ENCODE measurements at places on chromosomes 16 and 17.
A peak's percentile ranks its signal among the peaks of the same experiment; 100 is the strongest.

- no peak for DNase-seq
Observed at GRCh38 chr17:59287452-59287851, 44.0 kb upstream of the YPEL2 start.

DNA sequence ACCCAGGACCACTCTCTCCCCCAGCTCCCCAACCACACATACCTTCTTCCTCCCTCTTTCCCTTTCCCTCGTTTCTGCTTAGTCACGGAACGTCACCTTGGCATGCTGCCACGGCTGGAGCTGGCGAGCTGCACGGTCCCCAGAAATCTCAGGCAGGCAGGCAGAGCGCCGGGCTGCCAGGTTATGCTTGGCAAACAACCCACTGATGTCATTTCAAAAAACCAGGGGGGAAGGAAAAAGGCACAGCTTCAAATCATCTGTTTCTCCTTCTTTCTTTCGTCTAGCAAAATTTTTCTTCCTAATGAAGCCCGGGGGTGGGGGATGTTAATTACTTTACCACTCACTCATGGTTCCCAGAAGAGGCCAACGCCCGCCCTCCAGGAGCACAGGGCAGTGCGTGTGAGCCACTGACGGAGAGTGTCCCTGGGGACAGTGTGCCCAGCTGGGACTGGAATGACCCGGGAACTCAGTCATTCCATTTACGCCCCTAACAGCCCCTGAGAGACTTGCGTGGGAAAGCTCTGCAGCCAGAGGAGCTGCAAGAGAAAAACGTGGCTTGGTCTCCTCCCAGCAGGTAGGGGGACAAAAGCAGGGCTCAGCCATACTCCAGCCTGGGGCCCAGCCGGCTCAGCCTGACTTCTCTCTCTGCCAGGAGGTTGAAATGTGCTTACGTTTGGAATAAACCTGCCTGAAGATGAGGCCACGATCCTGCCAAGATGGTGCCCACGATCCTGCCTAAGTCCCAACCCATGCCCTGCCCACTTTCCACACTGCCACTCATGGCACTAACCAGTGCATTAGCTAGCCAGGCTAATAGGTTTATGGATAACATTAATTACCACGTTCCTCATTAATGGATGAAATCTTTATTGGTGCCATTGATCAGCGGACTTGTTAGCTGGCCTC, 198.9 kb downstream of the ZFHX3 start:
- no peak for DNase-seq

DNA sequence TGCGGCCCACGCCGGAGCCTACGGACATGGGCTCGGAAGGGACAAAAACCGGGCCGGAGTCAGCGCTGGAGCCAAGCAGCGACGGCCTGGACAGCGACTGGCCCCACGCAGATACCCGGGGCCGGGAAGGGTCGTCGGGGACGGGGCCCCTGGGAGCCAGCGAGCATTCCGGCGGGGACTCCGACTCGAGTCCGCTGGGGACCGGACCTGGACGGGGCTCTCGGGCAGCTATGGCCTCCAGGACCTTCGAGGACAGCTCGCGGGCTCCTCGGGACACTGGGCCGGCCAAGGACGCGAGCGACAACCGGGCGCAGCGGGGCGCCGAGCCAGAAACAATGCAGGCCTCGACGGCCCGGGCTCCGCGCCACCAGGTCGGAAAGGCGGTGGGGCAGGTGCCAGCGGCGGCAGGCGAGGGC, 1.0 kb downstream of the MYO15B start:
- no peak for DNase-seq

- no peak for DNase-seq
Observed at GRCh38 chr16:72590151-72590937, 418.4 kb upstream of the PMFBP1 start.

DNA sequence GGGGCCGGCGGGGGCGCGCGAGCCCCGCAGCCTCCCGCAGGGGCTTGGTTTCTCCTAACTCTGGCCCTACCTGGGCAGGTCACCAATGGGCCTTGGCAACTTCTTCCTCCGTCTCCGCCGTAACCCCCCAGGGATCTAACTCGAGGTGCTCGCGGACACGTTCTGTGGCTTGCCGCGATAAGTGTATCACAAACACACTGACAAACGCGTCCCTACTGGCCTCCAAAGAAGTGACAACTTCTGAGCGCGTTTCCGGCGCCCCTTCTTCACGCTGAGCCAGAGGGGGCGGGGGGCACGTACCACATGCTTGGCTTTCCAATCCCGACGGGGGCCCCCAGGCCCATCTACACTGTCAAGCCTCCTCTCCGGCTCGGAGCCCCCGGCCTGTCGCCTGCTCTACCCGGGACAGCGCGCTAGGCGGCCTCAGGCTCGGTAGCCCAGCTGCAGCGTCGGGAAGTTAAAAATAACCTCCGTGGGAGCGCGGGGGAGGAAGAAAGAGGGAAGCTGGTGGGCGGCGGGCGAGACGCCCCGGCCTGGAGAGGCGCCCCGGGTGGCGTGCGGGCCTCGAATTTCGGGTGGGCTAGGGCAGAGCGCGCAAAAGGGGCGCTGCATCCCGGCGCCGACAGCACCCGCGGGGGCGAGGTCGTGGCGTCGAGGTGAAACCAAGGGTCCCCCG, 725 bp upstream of the SPHK1 start:
- DNase-seq: peak; percentile 78

- no peak for DNase-seq
Observed at GRCh38 chr17:81285894-81286293, 9.2 kb downstream of the SLC38A10 start.

DNA sequence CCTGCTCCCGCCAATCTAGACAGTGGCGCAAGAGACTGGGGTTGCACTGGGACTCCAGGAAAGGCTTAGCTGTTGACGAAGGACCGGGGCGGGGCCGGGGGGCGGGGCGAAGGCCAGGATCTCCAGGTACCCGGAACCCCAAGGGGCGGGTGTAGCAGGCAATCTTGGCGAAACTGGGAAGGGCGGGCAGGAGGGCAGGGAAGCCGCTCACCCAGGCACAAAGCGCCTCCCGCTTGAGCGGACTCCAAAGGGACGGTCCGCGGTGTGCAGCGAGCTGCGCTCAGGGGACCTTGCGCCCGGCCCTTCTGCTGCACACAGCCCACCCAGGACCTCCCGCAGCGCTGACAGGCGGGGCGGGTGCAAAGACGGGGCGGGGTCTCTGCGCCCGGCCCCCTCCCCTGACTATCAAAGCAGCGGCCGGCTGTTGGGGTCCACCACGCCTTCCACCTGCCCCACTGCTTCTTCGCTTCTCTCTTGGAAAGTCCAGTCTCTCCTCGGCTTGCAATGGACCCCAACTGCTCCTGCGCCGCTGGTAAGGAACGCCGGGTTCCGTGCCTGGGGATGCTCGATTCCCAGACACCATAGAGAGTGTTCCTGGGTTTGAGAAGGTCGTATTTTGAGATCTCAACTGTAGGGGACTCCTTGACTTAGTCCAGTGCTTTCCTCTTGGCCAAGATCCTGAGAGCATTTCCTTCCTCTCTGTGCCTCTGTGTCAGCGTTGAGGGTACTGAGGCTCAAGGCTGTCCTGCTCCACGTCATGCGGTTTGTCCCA, at the start of gene MT1F:
TSS of gene MT1F (plus strand) at position 405 of the 772 bp plus-strand sequence. CDS start at position 505, 100 bp downstream.
- DNase-seq: peak; percentile 81

DNA sequence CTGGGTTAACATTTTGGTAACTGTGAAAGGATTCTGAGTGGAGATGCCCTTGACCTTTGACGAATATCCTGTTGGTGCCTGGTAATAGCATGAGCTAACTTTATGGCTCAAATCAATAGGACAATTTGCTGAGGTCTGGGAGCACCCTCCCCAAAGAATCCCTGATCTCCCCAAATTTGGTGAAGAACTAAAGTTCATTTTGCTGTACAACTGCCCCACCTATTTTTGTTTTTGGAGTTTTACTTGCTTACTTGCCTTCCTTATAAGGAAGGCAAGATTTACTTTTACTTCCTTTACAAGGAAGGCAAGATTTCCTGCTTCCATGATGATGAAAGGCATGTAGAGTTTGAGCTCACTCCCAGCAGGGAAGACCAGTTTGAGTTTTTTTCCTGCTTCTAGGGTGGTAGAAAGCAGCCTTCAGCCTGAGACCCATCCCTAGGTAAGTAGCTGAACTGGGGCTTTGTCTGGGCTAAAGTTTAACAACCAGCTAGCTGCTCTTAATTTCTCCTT, 2.8 kb downstream of the KRTAP4-9 start:
- no peak for DNase-seq

DNA sequence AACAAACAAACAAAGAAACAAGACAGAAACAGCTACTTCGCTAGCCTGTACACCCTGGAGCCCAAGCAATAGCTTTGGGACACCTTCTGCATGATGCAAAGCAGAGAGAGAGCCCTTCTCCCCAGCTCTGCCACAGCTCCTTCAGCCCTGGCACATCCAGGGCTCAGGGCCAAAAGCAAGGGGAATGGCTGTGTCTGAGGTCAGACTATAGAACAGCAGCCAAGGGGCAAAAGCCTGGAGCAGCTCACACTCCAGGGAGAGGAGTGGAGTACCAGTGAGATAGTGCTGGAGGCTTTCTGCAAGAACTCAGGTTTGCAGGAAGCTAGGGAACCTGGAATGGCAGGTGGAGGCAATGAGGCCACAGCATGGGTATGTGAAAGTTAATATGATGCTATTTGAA, 11.6 kb upstream of the SEPHS2 start:
- no peak for DNase-seq

- DNase-seq: no peak
Observed at GRCh38 chr17:51546114-51546513, 285.8 kb downstream of the UTP18 start.

DNA sequence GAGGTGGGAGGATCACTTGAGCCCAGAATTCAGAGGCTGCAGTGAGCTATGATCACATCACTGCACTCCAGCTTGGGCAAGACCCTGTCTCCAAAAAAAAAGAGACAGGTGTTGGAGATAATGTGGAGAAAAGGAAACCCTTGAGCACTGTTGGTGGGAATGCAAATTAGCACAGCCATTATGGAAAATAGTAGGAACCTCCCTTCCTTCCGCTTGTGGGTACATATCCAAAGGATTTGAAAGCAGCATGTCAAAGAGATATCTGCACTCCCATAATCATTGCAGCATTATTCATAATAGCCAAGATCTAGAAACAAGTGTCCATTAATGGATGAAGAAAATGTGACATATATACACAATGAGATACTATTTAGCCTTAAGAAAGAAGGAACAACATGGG, 9.7 kb upstream of the ADCY7 start:
- no peak for DNase-seq

DNA sequence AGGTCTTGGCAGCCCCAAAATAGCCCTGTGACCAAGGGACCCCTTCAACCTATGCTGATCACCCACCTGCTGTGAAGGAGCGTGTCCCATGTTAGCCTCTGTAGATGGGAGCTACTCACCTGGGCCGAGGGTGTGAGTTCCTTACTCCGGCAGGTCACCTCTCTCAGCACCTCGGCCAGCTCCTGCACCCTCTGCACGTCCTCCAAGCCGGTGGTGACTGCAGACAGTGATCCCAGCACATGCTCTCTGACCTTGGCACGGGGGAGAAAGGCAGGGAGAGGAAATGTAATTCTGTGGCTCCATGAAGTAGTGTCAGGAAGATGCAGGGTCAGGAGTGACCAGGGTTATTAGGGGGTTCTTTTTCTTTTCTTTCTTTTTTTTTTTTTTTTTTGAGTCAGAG, 67.7 kb upstream of the BCO1 start:
- no peak for DNase-seq

GRCh38 chr17:40319651-40320540, 10.9 kb downstream of the RARA start:
- DNase-seq: peak; percentile 65

GRCh38 chr16:23801378-23801777, 34.4 kb upstream of the PRKCB start:
- peak; percentile 83 for DNase-seq

DNA sequence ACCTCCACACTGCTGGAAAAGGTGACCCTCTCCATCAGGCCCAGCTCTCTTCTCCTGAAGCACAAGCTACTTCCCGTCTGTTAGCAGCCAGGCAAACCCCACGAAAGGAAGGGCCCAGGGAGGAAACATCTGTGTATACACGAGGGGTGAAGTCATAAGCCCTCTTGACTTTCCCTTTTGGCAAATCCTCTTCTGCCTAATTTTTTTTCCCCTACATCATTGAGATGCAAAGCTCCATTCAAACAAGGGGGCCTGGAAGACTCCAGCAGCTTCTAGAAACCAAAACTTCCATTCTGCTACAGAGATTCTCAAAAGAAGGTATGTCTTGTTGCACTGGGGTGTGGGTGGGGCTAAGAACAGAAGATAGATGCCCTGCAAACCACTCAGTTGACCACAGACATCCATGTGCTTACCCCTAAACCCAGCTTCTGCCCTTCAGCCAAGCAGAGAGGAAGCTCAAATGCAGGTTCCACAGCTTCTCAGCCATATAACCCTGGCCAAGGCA, 145.6 kb upstream of the RCVRN start:
- DNase-seq: peak; percentile 31

- DNase-seq: peak; percentile 75
Observed at GRCh38 chr16:56950881-56951771, 10.6 kb upstream of the CETP start.

GRCh38 chr16:15996432-15997109, 47.2 kb downstream of the ABCC1 start:
- no peak for DNase-seq

GRCh38 chr16:54000361-54000760, 286.2 kb downstream of the IRX3 start:
- no peak for DNase-seq

DNA sequence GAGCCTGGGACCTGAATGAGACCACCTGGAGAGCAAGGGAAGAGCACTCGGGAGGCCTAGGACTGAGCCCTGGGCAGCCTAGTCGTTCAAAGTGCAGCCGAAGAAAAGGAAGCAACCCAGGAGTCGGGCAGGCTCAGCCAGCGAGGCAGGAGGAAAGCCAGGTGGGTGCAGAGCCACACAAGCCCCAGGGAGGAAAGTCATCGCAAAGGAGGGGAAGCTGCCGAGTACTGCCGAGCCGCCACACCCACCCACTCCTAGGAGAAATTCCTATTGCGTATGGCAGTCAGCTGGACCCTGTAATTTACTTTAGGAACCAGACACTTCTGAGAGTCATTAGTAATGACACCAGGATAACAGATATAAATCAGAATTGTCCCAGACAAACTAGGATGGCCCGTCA, 187.6 kb downstream of the KATNIP start:
- DNase-seq: no peak

- DNase-seq: no peak
Observed at GRCh38 chr16:71974068-71974818, 26.0 kb downstream of the PKD1L3 start.

DNA sequence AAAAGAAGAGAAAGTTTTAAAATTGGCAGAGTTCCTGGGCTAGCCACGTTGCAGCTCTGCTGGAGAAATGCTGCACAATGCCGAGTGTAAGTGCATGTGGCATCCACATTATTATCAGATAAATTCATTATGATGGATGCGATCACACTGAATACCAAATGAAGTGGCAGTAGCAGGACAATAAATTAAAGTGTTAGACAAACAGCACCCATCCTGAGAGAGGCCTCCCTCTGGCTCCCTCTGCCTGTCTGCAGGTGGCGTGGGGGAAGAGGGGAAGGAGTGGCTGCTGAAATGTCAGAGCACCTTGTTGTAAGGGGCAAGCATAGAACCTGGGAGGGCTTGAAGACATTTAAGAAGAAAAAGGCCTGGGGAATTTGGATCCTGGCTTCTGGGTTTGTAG, 324.1 kb downstream of the HAPSTR1 start:
- DNase-seq: no peak

- DNase-seq: no peak
Observed at GRCh38 chr16:88705801-88706228, 393 bp downstream of the RNF166 start.

All from activated CD8-positive, alpha-beta T cell treated with anti-CD3 and anti-CD28 coated beads, Interleukin-2, amount 10 ng/mL, durations not matched to agents 7 days and 5 days (primary cell).